ENCODE measurements at places on chromosomes 5 and 9.

- no peak for DNase-seq
Measured at GRCh38 chr5:164153469-164154172, 648.2 kb downstream of the MAT2B start.

DNA sequence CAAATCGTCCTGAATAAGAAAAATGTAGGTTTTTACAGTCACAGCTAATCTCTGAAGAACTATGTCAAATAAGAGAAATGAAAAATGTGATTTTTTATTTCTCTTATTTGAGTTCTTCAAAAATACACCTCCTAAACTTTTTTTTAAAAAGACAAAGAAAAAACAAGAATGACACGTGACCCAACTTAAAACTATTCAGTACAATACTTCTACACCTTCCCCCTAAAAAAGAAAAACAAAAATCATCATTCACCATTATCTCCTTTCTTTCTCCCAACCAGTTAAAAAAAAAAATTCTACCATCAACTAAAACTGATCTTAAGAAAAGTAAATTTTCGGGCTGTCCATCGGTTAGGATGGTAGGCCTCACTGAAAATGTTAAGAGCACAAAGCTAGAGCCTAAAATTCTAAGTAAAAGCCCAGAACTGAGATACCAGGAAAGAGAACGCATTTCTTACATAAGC lies 2.1 kb downstream of the RNF145 start:
- no peak for DNase-seq

DNA sequence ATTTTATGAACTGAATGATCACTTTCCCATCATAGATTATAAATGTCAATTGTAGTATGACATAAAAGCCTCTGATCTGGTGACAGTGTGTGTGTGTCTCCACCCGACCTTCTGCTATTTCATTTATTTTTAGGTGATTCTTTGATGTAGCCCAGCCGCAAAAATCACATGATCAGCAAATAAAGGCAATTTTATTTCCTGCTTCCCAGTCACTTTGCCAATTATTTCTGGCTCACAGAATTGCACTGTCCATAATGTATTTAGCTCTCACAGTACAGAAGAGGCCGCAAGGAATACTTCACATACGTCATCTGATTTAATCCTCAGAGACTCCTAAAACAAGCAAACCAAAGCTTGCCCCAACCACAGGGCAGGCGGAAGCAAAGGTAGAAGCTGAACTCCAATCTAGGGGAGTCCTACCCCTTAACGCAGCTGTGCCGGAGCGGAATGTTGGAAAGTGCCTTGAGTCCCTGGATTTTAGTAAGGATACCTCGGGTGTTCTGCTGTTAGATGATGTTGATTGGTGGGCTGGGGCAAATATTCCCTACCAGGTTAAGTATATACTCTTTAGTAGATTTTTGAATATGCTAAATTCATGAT lies 384.0 kb upstream of the IRX4 start:
- DNase-seq: peak; percentile 5

DNA sequence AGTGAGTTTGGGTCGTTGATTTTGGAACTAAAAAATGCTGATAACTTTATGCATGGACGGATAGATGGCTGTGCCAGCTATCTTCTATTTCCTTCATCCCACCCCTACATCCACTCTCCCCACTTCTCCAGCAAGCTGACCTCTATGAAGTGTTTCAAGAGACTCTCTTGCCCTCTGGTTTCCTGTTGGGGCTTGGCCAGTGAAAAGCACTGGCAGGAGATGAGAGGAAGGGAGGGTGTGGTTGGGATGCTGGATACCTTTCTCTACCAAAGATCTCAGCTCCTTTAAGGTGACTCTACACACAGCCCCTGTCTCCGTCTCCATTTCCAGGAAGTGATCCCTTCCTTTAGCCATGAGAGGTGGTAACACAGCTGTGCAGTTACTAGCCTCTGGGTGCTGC lies 30.0 kb upstream of the JMY start:
- DNase-seq: no peak
